ENCODE measurements at places on chromosomes 1 and 21.
A peak's percentile ranks its signal among the peaks of the same experiment; 100 is the strongest.

- peak; percentile 31 for DNase-seq
These were observed 74.2 kb downstream of the SIK1 start for GRCh38 chr21:43352568-43353281.

- DNase-seq, result no peak
These were observed 7.7 kb downstream of the NTRK1 start for GRCh38 chr1:156868341-156868740.

DNA sequence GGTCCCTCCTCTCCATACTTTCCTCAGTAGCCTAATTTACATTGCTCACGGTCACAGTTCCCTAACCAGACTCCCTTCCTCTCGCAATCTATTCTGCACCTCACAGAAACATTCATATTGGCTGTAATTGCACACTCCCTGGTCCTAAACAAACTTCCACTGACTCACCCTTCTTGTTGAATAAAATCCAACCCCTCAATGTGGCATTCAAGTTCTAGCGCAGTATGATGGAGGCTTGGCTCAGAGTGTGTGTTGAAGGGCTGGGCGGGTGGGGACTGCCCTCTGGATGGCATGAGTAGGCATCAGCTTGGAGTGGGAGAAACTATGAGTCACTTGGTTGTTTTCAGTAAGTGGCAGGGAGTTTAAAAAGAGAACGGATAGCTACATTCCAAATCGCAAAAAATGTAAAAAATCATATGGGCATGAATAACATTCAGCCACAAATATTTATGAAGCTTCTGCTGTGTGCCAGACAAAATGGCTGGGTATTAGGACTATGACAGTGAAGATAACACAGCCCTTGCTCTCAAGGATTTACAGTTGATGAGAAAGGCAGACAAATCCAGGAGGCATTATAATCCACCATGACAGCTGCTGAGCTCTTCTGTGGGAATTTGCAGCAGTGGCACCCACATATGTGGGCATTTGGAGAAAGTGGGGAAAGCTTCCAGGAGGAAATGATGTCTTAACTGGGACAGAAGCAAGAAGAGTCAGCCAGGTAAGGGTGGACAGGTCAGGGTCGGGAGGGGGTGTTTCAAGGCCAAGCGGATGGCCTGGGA lies 42.2 kb upstream of the LYST start:
- peak; percentile 90 for DNase-seq

DNA sequence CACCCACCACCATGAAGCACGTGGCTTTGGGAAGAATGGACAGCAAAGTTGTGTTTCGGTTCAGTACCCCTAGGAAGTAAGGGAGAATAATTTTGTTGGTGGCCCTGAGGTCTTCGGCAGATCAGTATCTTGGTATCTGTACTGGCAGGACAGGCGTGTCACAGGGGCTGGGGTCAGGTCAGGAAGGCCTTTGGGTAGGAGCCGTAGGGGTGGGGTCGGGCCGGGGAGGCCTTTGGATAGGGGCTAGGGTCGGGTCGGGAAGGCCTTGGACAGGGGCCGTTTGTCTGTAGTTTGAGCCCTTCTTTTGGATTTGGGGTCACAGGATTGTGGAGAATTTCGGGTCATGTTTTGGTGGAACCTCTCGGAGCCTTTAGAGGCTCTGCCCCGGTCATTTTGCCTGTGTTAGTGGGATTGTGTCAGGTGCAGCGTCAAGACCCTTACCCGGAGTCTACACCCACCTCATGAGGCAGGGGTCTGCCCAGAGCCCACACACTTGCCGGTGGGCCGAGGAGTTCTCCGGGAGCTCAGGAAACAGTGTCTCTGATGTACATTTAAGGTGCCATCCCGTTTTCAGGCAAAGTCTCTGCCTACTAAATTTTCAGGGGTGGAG lies 75.3 kb upstream of the COL6A1 start:
- DNase-seq, result no peak

DNA sequence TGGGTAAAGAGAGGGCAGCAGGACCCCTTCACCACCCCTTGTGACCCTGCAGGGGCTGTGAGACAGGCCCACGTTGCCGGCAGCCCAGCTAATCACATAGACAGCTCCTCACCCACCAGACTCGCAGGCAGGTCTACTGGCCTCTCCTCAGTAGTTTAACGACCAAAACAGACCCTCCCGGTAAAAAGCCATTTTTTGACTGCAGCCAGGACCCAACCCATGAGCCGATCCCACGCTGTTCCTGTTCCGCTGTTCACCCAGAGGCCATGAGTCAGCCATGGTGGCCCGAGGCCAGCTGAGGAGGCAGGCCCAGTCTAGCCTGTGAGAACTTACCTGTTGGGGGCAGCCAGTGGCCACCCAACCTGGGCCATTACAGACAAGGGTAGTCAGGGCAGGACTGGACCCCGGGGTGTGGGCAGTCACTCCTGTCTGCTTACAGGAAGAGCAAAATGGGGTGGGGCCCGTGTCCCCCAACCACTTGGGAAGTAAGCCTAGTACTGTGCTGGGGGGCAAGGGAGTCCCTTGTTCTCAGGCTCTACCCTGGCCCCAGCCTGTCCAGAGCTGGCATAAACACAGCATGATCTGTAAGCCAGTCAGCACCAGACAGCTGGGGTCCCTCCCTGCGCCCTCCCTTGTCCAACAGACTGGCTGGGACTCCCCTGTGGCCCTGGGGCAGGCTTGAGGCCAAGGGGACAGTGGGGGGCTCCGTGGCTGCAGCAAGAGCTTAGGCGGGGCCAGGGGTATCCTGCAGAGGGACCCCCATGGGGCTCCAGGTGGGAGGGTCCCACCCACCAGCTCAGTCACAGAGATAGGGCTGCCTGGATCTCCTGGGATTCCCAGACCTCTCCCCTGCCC lies 61.9 kb downstream of the WNT9A start:
- peak; percentile 55 for DNase-seq

GRCh38 chr1:40782371-40782956 lies 1.1 kb upstream of the KCNQ4 start:
- no peak for DNase-seq
